ENCODE measurements at places on chromosomes 2 and 18.

DNA sequence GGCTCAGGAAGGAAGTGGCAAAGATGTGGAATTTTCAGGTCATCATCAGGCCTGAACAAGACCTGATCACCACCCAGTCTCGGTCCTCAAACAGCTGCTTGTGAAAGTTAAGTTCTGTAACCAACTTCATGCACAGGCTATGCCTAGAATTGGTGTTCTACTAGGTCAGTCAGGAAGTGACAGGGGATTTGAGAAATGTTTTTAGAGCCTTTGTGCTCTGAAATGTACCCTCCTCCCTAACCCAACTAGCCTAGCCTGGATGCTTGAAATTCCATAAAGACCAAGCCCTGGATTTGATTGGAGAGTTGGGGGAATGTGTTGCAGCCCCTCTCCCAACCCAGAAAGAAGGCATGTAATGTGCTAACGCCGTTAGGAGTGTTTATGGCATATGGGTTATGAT, 63.3 kb downstream of the TGOLN2 start:
- DNase-seq, result no peak

GRCh38 chr2:72562451-72563153, 263.2 kb downstream of the EXOC6B start:
- no peak for DNase-seq

GRCh38 chr2:197197895-197198311, 112.7 kb downstream of the ANKRD44 start:
- no peak for DNase-seq

DNA sequence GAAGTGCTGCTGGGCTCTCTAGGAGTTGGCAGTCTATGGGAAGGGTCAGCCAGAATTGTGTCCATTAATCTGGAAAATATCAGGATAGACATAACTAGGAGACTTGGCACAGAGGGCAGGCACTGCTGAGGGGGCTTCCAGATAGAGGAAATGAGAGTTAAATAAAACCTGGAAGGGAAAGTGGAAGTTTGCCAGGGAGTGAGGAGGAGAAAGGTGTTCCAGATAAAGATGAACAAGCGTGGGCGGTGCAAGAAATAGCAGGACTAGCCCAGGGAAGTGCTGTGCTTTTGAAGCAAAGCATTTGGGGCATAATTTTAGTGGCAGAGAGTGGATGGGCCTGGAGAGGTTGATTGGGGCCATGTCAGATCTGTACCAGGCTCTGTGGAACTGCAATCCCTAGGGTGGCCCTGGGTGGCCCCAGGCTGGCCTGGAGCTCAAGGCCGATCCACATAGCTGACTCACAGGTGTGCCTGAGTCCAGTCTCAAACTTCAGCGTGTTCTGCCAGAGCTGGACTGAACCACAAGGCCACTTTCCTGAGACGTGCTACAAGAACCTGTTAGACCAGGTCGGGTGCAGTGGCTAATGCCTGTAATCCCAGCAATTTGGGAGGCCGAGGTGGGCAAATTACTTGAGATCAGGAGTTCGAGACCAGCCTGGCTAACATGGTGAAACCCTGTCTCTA, 26.9 kb downstream of the GALM start:
- no peak for DNase-seq

DNA sequence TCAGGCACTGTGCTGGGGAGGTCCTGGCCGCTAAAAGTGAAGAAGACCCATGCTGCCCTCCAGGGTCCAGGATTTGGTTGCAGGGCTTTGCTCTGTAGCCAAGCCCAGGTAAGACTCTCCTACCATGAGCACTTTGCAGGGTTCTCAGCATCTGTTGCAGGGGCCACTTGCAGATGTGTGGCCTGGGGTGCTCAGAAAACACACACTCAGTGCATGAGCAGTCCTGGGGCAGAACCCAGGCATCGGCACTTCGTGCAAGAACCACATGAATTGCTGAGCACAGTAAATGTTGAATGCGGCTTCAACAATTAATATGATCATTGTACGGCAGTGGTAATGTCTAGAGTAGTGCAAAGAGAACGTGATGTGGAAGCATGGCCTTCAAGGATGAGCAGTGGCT, 98.5 kb upstream of the SMIM21 start:
- DNase-seq, result no peak

DNA sequence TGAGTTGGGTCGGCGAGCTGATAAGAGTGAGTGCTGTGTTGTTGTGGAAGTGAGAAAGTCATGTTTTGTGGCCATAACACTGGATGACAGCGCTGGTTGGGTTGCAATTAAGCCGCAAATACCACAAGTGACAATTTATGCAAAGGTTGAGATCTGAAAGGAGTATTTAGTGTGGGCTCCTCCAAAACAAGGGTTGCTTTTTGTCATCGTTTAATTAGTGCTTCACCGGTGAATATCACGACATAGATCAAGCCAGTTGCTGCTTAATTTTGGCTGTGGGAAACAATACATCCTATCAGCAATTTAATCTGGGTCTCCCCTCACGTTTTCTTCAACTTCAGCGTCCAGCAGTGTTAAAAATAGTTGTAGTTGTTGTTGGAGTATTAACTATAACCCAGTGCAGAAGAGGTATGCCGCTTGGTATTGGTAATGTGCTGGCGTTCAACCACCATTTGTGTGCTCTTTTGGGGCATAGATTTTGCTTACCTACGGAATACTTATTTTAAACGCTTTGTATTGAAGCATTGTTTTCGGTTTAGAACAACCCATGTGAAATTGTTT, 662 bp downstream of the ACVR2A start:
- no peak for DNase-seq

- DNase-seq, result no peak
Observed at GRCh38 chr2:23651187-23652080, 266.5 kb downstream of the KLHL29 start.

DNA sequence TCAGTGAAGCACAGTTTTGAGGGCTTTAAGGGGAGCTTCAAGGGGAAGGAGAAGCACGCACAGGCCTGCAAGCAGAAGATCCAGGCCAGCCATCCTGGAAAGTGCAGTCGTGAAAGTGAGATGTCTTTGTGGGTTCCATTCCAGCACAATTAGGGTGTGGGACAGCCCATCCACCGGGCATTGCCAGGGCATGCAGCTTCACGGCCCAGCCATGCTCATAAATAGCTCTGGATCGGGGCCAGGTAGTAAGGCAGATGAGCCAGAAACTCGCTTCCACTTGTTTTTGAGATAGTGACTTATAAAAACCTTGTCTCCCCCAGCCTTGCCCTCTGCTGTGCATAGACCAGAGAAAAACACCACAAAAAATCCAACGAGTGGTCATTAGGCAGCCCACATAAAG, 21.0 kb downstream of the KDSR start:
- no peak for DNase-seq

DNA sequence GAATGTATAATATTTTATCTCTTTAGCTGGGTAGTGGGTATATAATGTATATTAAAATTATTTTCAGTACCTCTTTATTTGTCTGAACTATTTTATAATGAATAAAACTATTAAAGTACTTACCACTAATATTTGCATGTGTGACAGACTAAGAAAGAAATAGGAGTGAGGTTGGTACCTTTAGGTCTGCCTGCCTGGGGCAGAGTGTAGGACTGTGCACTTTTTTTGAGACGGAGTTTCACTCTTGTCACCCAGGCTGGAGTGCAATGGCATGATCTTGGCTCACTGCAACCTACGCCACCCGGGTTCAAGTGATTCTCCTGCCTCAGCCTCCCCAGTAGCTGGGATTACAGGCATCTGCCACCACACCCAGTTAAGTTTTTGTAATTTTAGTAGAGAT, 18.8 kb downstream of the NCOA1 start:
- no peak for DNase-seq

DNA sequence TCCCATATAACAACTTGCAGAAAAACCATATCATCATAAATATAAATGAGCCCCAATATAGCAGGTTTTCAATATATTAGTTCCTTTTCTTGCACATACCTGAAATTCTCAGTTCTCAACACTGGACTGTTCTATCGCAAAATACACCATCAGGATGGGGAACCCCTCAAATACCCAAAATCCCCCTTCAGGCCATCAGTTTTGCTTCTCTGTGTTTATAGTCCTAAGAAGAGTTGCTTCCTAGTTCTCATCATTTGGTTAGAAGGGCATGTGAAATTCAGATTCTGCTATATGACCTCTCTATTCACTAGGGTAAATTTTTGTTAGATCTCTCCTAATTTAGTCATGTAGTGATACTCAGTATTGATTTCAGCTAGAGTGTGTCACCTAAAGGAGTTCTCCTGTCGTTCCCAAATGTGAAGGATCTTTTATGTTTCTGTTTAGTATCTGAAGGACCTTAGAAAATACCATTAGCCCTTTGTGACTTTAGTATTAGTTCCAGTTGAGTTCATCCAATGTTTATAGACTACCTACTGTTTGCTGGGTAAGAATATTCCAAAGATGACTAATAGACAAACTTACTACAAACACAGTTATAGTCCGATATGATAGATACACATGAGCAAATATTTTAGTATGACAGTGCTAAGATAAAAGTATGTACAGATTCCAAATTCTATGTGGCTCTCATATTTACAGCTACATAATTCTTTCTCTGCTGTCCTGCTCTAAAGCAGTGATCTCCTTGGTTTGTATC, 115.8 kb downstream of the TTC27 start:
- no peak for DNase-seq

- DNase-seq, result no peak
Observed at GRCh38 chr2:201406077-201406662, 45.1 kb downstream of the TRAK2 start.

GRCh38 chr2:29063646-29064345, 10.5 kb downstream of the PCARE start:
- no peak for DNase-seq

- DNase-seq, result no peak
Observed at GRCh38 chr2:212193056-212193455, 345.5 kb downstream of the ERBB4 start.

GRCh38 chr18:42242758-42243157, 287.7 kb downstream of the PIK3C3 start:
- DNase-seq, result no peak

- DNase-seq, result no peak
Observed at GRCh38 chr2:207226671-207227061, 60.9 kb upstream of the KLF7 start.

- no peak for DNase-seq
Observed at GRCh38 chr2:209734805-209735204, 36.8 kb upstream of the UNC80 start.

- no peak for DNase-seq
Observed at GRCh38 chr2:2012505-2012904, 268.2 kb upstream of the PXDN start.

DNA sequence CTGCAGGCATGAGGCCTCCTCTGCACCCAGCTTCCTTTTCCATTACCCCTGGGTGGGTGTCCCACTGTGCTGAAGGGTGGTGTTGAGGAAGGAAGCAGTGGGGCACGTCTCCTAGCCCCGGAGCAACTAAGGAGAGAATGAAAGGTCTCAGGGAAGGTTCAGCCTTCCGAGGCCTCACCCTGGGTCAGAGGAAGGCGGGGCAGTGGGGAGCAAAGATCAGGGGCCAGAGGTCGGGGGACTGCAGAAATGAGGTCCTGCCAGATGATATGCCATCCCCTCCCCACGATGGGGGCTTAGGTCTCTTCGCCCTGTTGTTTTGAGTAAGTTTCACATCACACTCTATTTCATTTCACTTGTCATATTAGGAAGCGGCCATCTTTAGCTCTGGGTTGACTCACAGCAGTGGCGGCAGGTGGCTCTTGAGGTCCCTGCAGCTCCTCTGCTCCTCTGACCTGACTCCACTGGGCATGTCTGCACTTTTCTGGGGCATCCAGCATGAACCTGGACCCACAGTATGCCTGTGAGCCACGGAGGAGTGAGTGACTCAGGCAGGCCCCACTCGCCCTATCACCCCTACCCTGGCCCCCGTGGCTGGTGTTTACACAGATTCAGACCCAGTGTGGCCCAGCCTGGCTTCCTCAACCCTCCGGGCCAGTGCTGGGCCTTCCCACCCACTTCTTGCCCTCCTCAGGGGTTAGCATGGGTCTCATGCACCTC, 153.7 kb upstream of the SMAD2 start:
- DNase-seq, result no peak

DNA sequence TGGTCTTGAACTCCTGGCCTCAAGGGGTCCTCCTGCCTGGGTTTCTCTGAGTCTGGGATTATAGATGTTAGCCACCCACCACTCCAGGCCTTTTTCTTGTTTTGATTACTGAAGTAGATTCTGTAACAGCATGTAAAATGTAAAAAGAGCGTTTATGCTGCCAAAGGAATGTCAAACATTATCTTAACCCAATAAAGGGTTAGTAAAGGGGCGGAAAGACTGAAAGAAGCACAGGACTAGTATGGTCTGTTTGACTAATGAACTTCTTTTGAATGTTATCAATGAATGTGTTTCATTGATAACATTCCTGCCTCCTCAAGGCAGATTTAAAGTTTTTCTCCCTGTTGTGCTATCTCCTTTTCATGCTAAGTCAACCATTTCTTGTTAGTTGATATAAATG, 29.4 kb downstream of the GPD2 start:
- no peak for DNase-seq

GRCh38 chr2:69683170-69683971, 39.8 kb upstream of the AAK1 start:
- DNase-seq, result no peak

- DNase-seq, result no peak
Observed at GRCh38 chr2:160666154-160667060, 172.8 kb upstream of the RBMS1 start.

GRCh38 chr2:141501752-141502151, 629.1 kb downstream of the LRP1B start:
- no peak for DNase-seq

DNA sequence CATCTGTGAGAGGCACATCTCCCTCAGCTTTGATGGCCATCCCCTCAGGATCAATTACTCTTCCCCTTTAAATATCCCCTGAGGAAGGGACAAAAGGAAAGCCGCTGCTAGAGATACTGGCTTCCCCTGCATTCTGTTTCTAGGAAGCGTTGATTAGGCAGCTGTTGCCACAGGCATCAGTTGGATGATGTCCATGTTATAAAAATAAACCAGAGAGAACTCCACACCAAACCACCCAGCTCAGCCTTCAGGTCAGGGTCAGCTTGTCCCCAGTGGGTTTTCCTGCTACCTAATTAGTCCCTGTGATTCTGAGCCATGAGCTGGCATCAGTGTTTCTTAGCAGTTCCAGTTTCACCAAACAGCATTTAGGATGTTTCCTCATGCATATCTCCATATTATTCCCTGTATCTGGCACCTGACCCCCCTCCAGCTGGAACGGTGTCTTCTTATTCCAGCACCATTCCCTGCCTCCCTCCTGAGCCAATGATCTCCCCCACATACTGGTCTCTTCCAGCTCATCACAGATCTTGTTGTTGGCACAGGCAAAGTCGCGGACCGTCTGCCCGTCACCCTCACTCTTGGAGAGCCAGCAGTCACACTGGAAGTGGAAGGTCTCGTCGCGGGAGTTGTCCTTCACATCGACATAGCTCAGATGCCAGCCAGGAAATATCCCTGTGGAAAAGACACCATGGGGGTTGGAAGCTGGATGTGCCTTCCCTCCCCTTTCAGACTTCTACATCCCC, 168.4 kb downstream of the LOXHD1 start:
- DNase-seq, result no peak

- no peak for DNase-seq
Observed at GRCh38 chr2:159225025-159226016, 61.2 kb downstream of the WDSUB1 start.

- DNase-seq, result no peak
Observed at GRCh38 chr18:13831864-13832508, 8.0 kb downstream of the MC5R start.

All from GOT3 (cell line).